ENCODE measurements at places on chromosomes 4 and X.

DNA sequence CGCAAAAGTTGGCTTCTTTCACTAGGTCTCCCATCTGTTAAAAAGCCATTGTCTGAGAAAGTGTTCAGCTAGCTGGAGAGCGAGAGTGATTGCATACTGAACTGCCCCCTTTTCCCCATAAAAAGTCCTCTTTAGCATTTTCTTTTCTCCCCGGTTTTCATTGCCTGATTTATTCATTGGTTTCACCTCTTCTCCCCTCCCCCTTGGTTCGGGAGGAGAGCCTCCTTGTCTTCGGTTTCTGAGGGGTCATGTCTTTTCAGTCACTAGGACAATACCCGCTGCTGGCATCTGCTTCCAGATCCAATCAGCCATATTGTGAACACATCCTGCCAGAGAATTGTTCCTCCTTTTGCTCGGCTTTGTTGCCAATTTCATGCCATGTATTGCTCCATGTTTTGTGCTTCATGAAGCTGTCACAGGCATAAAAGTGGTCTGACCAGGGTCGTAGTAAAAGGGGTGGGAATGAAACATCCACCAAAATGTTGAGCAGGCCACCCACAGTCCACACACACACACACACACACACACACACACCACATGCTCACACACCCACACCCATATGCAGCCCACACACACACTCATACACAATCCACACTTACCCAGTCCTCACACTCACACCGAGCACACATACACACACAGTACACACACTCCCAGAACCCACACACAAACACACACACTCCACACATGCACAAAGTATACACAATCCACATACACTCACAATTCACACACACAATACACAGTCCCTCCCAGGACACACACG, 136.0 kb downstream of the NKX6-1 start:
- DNase-seq: no peak

DNA sequence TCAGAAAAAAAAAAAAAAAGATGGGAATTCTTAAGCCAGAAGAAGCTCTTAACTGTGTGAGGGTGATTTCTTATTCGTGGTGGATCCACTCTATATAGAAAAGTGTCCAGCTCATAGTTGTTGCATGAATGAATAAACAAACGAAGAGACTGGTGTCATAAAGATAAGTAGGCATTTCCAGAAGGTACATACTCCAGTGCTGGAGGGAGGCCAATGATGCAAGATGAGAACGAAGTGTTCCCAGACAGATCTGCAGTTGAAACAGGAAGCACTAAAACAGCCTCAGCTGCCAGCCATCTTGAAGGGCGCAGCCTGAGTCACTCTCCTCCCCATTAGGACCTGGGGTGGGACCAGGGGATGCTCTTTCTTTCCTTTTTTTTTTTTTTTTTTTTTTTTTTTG, 47.4 kb upstream of the HOPX start:
- no peak for DNase-seq

- DNase-seq: peak; percentile 95
These were observed 6.2 kb downstream of the TXK start for GRCh38 chr4:48127682-48128404.

- no peak for DNase-seq
These were observed 559.7 kb upstream of the FAT1 start for GRCh38 chr4:187283201-187283955.

GRCh38 chrX:131747173-131747572, 203.3 kb downstream of the OR13H1 start:
- peak; percentile 82 for DNase-seq

DNA sequence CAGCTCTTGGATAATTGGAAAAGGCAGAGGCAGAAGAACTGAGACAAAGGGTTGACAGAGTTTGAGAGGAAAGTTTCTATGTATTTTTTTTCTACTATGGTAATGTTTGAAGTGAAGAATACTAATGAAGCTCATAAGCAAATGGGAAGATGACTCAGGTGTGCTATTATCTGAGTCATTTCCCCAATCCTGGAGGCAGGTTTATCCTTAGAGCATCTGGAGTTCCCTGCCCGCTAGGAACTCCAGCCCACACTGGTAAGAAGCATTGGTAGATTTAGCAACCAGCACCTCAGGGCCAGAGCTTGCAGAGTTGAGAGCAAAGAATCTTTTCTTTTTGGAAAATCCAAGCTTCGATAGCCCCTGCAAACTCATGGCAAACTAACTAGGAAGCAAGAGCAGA, 55.2 kb downstream of the DOCK11 start:
- DNase-seq: no peak

GRCh38 chr4:7124689-7125442, 57.0 kb upstream of the GRPEL1 start:
- peak; percentile 38 for DNase-seq

DNA sequence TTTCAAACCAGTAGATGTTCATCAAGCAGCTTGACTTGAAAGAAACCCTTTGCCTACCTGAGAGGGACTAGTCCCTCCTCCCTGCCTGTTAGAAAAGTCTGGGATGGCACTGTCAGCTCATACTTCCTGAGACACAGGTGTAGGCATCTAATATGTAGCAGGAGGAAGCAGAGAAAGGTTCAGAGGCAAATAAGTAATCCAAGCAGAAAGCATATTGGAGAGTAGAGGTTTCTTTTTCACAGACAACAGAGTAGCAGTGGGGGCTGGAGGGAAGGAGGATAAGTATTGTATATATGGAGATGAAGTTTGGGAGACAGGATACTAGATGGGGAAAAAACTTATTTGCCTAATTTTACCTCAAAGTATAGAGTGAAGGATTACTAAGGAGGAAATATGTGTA, 81.5 kb downstream of the FNIP2 start:
- DNase-seq: no peak

DNA sequence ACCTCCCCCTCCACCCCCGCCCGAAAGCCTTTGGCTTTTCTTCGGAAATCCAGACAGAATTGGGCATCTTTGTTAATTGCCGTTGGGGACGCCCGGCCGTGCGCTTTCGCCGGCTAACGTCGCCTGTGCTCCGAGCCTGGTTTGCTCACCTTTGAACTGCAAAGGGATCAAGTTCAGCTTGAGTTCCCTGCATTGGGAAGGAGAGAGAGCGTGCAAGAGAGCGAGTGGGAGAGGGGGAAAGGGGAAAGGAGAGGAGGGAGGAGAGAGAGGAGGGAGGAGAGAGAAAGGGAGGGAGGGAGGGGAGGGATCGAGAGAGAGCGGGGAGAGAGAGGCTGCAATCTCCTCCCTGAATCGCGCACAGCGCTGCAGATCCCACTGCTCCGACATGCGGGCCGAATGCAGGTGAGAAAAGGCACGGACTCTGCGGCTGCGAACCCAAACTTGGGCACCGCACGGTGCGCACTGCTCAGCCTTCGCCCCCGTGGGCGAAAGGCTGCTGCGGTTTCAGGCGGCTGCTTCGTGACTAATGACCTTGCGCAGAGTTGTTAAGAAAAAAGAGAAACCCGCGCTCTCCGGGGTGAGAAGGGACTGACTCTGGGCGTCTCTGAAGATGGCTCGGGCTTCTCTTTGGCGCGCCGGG, at the start of gene PCDH7:
PCDH7 (plus strand) TSS at position 349 of the 640 bp plus-strand sequence. CDS start 1,054 bp downstream, outside the sequence.
- peak; percentile 39 for DNase-seq

DNA sequence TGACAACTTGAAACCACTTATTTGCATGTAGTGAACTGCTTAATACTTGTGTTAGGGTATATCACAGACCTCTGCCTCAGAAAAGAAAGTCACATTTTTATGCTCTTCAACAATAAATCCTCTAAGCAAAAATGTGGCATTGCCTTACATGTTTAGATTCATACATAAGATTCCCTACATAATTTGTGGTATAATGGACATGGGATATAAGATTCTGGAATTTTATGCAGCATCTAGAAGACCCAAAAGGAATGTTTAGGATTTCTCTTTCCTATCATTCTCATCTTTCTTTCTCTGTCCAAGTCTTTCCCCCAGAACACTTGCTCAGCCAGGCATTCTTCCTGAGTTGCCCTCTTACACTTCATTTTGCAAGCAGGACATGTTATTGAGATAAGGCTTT, 37.7 kb upstream of the TET2 start:
- DNase-seq: no peak

- DNase-seq: no peak
These were observed 62.6 kb downstream of the KIF4A start for GRCh38 chrX:70352496-70352895.

GRCh38 chr4:164446516-164446915, 307.4 kb upstream of the SMIM31 start:
- no peak for DNase-seq

DNA sequence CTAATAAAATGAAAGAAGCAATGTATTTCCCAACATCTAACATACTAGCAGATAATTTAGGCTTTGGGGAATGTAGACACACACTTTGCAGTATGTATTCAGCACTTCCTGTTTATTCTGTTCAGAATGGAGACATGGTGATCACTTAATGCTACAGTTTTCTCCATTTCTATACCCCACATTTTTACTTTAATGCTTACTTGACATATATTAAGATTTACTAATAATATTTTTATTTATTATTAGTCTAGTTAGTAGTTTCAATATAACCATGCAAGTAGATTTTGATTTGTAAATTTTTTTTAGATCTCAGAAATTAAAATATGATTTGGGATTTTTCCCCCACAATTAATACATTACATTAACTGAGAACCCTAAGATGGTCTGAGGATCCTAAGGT, 98.4 kb downstream of the PRSS12 start:
- no peak for DNase-seq

DNA sequence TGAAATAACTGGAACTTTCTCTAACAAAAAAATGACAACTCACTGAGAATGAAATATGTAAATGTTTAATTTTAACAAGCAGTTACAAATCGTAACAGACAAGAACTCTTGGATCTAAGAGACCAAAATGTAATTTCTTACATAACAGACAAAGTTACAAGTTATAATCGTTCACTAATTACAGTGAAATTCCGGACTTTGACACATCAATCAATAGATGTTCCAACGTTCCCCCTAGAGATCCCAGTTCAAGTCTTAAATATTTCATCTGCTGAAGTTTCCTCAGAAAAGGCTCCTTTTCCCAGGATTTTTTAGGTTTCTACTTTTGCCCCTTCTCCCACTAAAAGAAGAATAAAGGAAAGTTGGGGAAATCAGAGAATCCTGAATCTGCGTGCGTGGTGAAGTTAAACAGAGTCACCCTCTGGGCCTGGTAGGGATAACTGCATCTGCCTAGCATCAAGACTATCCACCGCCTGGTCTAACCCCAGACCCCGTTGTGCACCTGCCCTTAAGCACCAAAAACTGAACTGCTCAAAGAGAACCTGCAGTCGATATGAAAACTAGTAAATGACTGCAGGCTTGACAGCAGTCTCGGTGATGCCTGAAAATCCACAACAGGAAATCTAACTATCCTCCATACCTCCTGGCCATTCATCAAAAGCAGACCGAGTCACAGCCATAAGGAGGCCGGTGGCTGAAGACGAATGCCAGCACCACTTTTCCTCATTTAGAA, 2.3 kb downstream of the IRF2 start:
- DNase-seq: no peak

DNA sequence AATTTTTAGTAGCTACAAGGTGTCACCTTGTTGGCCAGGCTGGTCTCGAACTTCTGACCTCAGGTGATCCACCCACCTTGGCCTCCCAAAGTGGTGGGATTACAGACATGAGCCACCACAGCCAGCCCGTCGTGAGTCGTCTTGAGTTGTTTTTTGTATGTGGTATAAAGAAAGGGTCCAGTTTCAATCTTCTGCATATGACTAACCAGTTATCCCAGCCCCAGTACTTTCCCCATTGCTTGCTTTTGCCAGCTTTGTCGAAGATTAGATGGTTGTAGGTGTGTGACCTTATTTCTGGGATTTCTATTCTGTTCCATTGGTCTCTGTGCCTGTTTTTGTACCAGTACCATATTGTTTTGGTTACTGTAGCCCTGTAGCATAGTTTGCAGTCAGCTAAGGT, 105.9 kb downstream of the OR13H1 start:
- DNase-seq: no peak

DNA sequence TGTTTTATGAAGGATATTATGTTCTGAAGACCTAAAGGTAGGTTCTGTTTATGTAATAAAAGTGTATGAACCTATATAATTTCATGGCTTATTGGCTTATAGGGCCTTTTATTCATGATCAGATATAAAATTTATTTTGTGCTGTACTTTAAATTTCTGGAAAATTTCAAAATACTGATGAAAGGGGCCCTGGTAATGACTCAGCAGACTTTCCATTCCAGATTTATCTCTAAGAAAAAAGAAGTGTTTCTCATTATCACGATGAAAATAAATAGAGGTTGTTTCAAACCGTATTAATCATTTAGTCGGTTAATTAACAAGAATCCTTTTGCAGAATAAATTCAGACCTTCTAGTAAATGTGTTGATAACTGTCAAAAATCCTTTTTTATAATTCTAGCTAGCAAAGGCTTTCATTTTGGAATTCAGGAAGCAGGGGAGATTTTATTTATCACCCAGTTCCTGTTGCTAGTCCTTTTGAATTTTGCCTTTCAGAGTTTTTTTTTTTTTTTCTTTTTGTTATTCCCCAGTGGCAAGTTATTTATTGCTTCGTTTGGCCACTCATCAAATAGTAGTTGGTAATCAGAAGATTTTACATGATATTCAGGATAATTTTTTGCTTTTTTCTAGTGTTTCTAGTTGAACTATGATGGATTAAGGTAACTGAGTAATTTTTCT, 5.4 kb upstream of the TAPT1 start:
- no peak for DNase-seq

GRCh38 chr4:130023088-130023487, 927.1 kb downstream of the C4orf33 start:
- DNase-seq: no peak

DNA sequence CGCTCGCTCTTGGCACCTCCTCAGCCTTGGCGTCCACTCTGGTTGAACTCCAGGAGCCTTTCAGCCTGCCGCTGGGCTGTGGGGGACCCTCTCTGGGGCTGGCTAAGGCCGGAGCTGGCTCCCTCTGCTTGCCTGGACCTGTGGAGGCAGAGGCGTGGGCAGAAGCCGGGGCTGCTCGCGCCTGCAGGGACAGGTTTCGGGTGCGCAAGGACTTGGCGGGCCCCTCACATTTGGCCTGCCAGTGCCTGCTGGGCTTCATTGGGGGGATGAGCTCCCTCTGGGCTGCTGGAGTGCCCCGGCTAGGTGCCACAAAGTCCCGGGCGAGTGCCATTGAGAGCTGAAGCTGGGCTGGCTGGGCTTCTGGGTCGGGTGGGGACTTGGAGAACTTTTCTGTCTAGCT, 371.7 kb downstream of the FAM133A start:
- no peak for DNase-seq

GRCh38 chrX:34379891-34380290, 247.8 kb upstream of the FAM47A start:
- no peak for DNase-seq

GRCh38 chr4:6333301-6334202, 63.9 kb downstream of the WFS1 start:
- no peak for DNase-seq

- DNase-seq: no peak
These were observed 219.2 kb upstream of the FAT1 start for GRCh38 chr4:186942758-186943377.

GRCh38 chrX:47722260-47722659, 63.3 kb upstream of the UXT start:
- DNase-seq: no peak

GRCh38 chr4:94504545-94504944, 52.8 kb downstream of the PDLIM5 start:
- no peak for DNase-seq
